ENCODE measurements at places on chromosomes 5 and 9.

GRCh38 chr5:27402828-27403227, 364.4 kb upstream of the CDH9 start:
- no peak for DNase-seq

GRCh38 chr5:149382517-149383220, 3.6 kb upstream of the IL17B start:
- DNase-seq = no peak

- DNase-seq = no peak
Measured at GRCh38 chr9:30944741-30945280, 1439.6 kb upstream of the ACO1 start.

- DNase-seq = no peak
Measured at GRCh38 chr5:40677456-40677855, 2.3 kb upstream of the PTGER4 start.

GRCh38 chr5:120141076-120141475, 323.0 kb upstream of the PRR16 start:
- DNase-seq = no peak
